Mesangial cell (primary cell): ENCODE measurements at places on chromosomes 13 and 19. TPM values are rescaled to one million over a fixed set of nuclear protein-coding genes. Genes with fewer than 3 reads are reported as not detected.

LRP3 gene
- total RNA-seq: 31.9 and 35.9 TPM in 2 replicates

ZNF540 gene
- total RNA-seq: 0.16 and 0.76 TPM in 2 replicates

ZNF556 gene
- 0.16 TPM in 1 of 2 replicates, not detected in the other for total RNA-seq

FLT3LG gene
- total RNA-seq: 0.81 and 5.7 TPM in 2 replicates

C19orf85 gene
- not detected in 2 replicates for total RNA-seq

S1PR4 gene
- total RNA-seq: 0.38 TPM in 1 of 2 replicates, not detected in the other

APC2 gene
- total RNA-seq: 0.98 and 1.0 TPM in 2 replicates

ALKBH6 gene
- 22.9 and 33.4 TPM in 2 replicates for total RNA-seq

MCEMP1 gene
- not detected in 2 replicates for total RNA-seq

ATXN8OS gene
- not detected in 2 replicates for total RNA-seq

ZNF575 gene
- 0.16 and 0.76 TPM in 2 replicates for total RNA-seq

ZNF780B gene
- total RNA-seq: 1.6 and 7.7 TPM in 2 replicates

SHANK1 gene
- 0.81 and 0.89 TPM in 2 replicates for total RNA-seq

KLHL1 gene
- not detected in 2 replicates for total RNA-seq

TJP3 gene
- 2.5 TPM in 1 of 2 replicates, not detected in the other for total RNA-seq

BCL3 gene
- 29.3 and 52.2 TPM in 2 replicates for total RNA-seq

OXGR1 gene
- 0.16 and 0.51 TPM in 2 replicates for total RNA-seq

CEBPG gene
- total RNA-seq: 16.2 and 20.4 TPM in 2 replicates

MBD3L2 gene
- total RNA-seq: not detected in 2 replicates

LYL1 gene
- total RNA-seq: 2.9 and 6.4 TPM in 2 replicates

ZNF724 gene
- 1.8 and 12.1 TPM in 2 replicates for total RNA-seq

SSC5D gene
- 0.81 and 34.0 TPM in 2 replicates for total RNA-seq

TMC4 gene
- total RNA-seq: 4.1 TPM in 1 of 2 replicates, not detected in the other

WDR62 gene
- total RNA-seq: 1.8 and 22.5 TPM in 2 replicates

ADAT3 gene
- total RNA-seq: 7.0 and 8.6 TPM in 2 replicates

PSG11 gene
- total RNA-seq: not detected in 2 replicates

SYT3 gene
- total RNA-seq: 0.25 TPM in 1 of 2 replicates, not detected in the other

KRTDAP gene
- not detected in 2 replicates for total RNA-seq

CPAMD8 gene
- 0.16 and 4.3 TPM in 2 replicates for total RNA-seq

SAFB gene
- total RNA-seq: 35.0 and 60.8 TPM in 2 replicates

EFNB2 gene
- total RNA-seq: 51.8 and 54.9 TPM in 2 replicates

TLE6 gene
- total RNA-seq: 0.49 and 0.51 TPM in 2 replicates

LILRB5 gene
- total RNA-seq: not detected in 2 replicates

KLHL26 gene
- 6.4 and 7.6 TPM in 2 replicates for total RNA-seq

ANGPTL4 gene
- 5.1 and 28.2 TPM in 2 replicates for total RNA-seq

TEX29 gene
- not detected in 2 replicates for total RNA-seq

SPRED3 gene
- total RNA-seq: 0.81 and 1.5 TPM in 2 replicates

GPC5 gene
- 0.63 and 0.98 TPM in 2 replicates for total RNA-seq

PRR20E gene
- total RNA-seq: not detected in 2 replicates

ALKBH7 gene
- 75.1 and 134 TPM in 2 replicates for total RNA-seq

WDR18 gene
- 91.8 and 108 TPM in 2 replicates for total RNA-seq

REX1BD gene
- 79.2 and 122 TPM in 2 replicates for total RNA-seq

SBSN gene
- not detected in 2 replicates for total RNA-seq

C5AR2 gene
- total RNA-seq: not detected in 2 replicates

FOXA3 gene
- 0.33 and 1.4 TPM in 2 replicates for total RNA-seq

FFAR3 gene
- total RNA-seq: not detected in 2 replicates

ACER1 gene
- total RNA-seq: not detected in 2 replicates

KLK2 gene
- not detected in 2 replicates for total RNA-seq

ZNF699 gene
- 8.5 and 10.5 TPM in 2 replicates for total RNA-seq

STOML3 gene
- not detected in 2 replicates for total RNA-seq

ZNF43 gene
- total RNA-seq: 3.7 and 11.6 TPM in 2 replicates

MAB21L1 gene
- total RNA-seq: not detected in 2 replicates

CCDC169 gene
- total RNA-seq: 2.3 and 2.5 TPM in 2 replicates

EFNA2 gene
- total RNA-seq: 0.65 and 2.3 TPM in 2 replicates

KCNC3 gene
- 0.16 and 2.3 TPM in 2 replicates for total RNA-seq

LPAR6 gene
- 3.3 TPM in 2 replicates for total RNA-seq
